ENCODE measurements at places on chromosomes 6 and 20. TPM values are rescaled to one million over a fixed set of nuclear protein-coding genes. Genes with fewer than 3 reads are reported as not detected.

Gene PREX1
- total RNA-seq, result 2.8 TPM

Gene BACH2
- total RNA-seq, result 0.78 TPM

Gene PDE7B
- 5.0 TPM for total RNA-seq

Gene RCAN2
- total RNA-seq, result 5.9 TPM

Gene TFAP2C
- not detected for total RNA-seq

Gene LY6G6C
- total RNA-seq, result not detected

Gene TFAP2D
- not detected for total RNA-seq

Gene GTSF1L
- total RNA-seq, result not detected

Gene OTOR
- not detected for total RNA-seq

Gene MYO6
- total RNA-seq, result 10.7 TPM

Gene MRS2
- 19.4 TPM for total RNA-seq

Gene ENPP1
- total RNA-seq, result 3.6 TPM

Gene BTN1A1
- not detected for total RNA-seq

Gene SCRT2
- total RNA-seq, result not detected

Gene NKAIN4
- total RNA-seq, result 3.7 TPM

Gene MAS1
- not detected for total RNA-seq

Gene SASH1
- total RNA-seq, result 17.0 TPM

Gene GSTA2
- not detected for total RNA-seq

Gene COL21A1
- 1.0 TPM for total RNA-seq

Gene MDN1
- 5.6 TPM for total RNA-seq

Gene TSPYL4
- 10.6 TPM for total RNA-seq

Gene FGD2
- total RNA-seq, result not detected

Gene TPBG
- total RNA-seq, result 87.8 TPM

Gene TGM2
- total RNA-seq, result 262 TPM

Gene SNAP91
- total RNA-seq, result 0.52 TPM

Gene PKIB
- 2.6 TPM for total RNA-seq

Gene PRDM13
- not detected for total RNA-seq

Gene REPS1
- total RNA-seq, result 24.3 TPM

Gene TCP11
- not detected for total RNA-seq

Gene CNR1
- not detected for total RNA-seq

Gene OLIG3
- total RNA-seq, result not detected

Gene PDYN
- not detected for total RNA-seq

Gene TMEM74B
- total RNA-seq, result 0.26 TPM

Gene ZNF512B
- total RNA-seq, result 6.3 TPM

Gene CST2
- not detected for total RNA-seq

Gene BCAS1
- not detected for total RNA-seq

Gene GPR63
- total RNA-seq, result 0.64 TPM

Gene IL17F
- not detected for total RNA-seq

Gene HUS1B
- 0.40 TPM for total RNA-seq

Gene RIMS1
- total RNA-seq, result 0.91 TPM
